Cardiac muscle cell (in vitro differentiated cells and primary cell): ENCODE measurements at places on chromosomes 4 and X. TPM values are rescaled to one million over a fixed set of nuclear protein-coding genes. Genes with fewer than 3 reads are reported as not detected.

The MAGEA12 gene
- total RNA-seq, result not detected in 2 replicates

The NSUN7 gene
- 5.5 and 9.9 TPM in 2 replicates for total RNA-seq

The RIBC1 gene
- total RNA-seq, result 2.7 and 3.0 TPM in 2 replicates

The VCX gene
- total RNA-seq, result 0.39 TPM in 1 of 2 replicates, not detected in the other

The ASB11 gene
- 1.2 and 1.5 TPM in 2 replicates for total RNA-seq

The IGFBP7 gene
- 66.1 and 87.2 TPM in 2 replicates for total RNA-seq

The MAP7D2 gene
- total RNA-seq, result 0.04 and 0.36 TPM in 2 replicates

The CCDC110 gene
- 0.42 and 3.1 TPM in 2 replicates for total RNA-seq

The ADAMTS3 gene
- total RNA-seq, result 11.4 and 14.7 TPM in 2 replicates

The CT83 gene
- not detected in 2 replicates for total RNA-seq

The ODAM gene
- 21.1 and 24.6 TPM in 2 replicates for total RNA-seq

The GRID2 gene
- 0.12 and 0.81 TPM in 2 replicates for total RNA-seq

The ETFDH gene
- 15.6 and 17.2 TPM in 2 replicates for total RNA-seq

The MAGEA2B gene
- not detected in 2 replicates for total RNA-seq

The KLHL13 gene
- 13.6 and 22.0 TPM in 2 replicates for total RNA-seq

The WDR17 gene
- 0.39 and 0.95 TPM in 2 replicates for total RNA-seq
